ENCODE measurements at places on chromosomes 12 and 14.
A peak's percentile ranks its signal among the peaks of the same experiment; 100 is the strongest.

DNA sequence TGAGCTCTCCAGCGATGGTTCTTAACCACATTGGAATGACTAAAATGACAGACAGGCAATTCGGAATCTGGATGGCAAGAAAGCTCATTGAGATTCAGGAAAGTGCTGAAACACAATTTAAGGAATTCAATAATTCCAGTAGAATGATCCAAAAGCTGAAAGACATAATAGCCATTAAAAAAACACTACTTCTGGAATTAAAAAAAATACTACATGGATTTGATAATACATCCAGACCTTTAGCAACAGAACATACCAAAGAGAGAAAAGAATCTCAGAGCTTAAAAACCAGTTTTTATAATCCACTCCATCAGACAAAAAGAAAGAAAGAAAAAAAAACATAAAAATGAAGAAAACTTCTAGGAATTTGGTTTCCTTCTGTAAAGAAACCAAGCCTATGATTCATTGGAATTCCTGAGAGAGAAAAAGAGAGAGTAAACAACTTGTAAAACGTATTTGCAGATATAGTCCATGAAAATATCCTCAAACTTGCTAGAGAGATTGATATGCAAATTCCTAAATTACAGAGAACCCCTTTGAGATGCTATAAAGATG is 52.8 kb downstream of the SLCO1B1 start:
- no peak for DNase-seq

GRCh38 chr14:75709207-75709812 is 48.3 kb downstream of the TTLL5 start:
- peak; percentile 32 for DNase-seq

- DNase-seq, result no peak
These were observed 51.2 kb downstream of the ATF7IP start for GRCh38 chr12:14416658-14417057.

DNA sequence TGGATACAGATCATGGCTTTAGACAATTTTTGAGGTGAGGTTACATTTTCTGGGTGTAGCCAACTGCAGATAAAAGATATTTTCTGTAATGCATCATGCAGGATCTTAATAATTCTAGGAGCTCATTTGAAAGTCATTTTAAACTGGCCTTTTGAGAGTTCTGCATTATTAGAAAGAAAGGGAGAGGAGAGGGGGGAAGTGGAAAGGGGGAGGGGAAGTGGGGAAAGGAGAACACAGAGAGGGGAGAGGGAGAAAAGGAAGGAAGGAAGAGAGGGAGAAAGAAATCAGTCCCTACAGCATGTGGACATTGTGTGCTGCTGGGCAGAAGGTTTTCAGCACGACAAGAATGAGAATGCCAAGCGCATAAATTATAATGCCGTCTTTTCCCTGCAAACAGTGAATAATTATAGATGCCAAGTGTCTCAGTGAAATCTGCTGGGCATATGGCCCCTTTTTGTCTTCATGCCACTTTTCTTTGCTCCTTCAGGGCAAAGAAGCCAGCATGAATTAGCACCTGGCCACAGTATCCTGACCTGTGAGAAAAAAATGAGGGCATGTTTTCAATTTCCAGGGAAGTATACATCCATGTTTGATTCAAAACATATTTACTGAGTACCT is 22.7 kb upstream of the PPP2R5C start:
- DNase-seq, result no peak

DNA sequence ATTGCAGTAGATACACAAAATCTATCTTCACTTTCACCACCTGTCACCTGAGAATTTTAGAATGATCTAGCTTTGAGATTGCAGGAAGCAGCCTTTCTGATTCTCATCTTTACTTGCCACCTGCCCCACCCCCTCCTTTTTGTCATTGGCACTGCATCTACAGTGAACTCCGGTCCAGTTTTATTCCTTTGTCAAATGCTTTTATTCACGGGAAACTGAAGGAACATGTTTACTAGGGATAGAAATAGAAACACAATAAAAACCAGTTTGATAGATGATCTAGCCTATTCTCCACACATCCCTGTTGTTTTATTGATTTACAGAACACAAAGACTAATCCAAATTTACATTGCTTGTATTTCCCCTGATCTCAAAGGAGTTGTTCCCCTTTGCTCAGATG is 471.7 kb upstream of the STXBP6 start:
- no peak for DNase-seq
